ENCODE measurements at places on chromosomes 5 and 9.
A peak's percentile ranks its signal among the peaks of the same experiment; 100 is the strongest.

GRCh38 chr9:14089051-14089803 is 224.7 kb downstream of the NFIB start:
- DNase-seq, result no peak

DNA sequence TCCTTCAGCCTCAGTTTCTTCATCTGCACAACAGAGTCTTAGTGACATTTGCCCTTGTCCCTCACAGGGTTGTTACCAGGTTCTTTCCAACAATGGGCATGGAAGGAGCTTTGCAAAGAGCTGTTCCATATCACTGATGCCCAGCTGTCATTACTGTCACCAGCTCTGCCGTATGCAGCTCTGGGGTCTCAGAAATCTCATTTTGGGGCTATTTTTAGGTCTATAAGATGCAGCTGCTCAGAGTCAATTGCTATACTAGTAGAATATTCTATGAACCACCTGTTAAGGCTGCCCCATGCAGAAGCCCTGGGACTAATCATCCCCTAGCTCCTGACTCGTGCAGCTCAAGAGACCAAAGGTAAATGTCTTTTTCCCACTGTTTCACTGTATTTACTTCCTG is 105.1 kb upstream of the TNPO1 start:
- no peak for DNase-seq

DNA sequence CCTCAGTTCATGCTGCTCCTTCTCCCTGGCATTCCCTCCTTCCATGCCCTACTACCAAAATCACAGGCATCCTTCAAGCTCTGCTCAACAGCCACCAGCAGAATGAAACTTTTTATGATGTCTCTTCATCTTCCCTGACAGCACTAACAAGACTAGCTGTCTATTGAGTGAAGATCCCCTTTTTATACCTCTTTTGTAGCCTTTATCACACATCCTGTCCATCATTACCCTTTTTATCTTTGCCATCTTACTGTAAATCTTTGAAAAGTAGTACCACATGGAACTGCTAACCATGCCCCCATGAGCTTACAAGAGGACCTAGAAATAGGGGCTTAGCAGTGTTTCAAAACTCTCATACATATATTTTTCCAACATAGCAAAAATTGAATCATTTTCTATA is 10.8 kb upstream of the ADRB2 start:
- no peak for DNase-seq

- DNase-seq, result no peak
These were observed 102.7 kb upstream of the CD180 start for GRCh38 chr5:67299231-67299735.

- DNase-seq, result no peak
These were observed 50.2 kb downstream of the ARHGEF37 start for GRCh38 chr5:149631506-149631905.

DNA sequence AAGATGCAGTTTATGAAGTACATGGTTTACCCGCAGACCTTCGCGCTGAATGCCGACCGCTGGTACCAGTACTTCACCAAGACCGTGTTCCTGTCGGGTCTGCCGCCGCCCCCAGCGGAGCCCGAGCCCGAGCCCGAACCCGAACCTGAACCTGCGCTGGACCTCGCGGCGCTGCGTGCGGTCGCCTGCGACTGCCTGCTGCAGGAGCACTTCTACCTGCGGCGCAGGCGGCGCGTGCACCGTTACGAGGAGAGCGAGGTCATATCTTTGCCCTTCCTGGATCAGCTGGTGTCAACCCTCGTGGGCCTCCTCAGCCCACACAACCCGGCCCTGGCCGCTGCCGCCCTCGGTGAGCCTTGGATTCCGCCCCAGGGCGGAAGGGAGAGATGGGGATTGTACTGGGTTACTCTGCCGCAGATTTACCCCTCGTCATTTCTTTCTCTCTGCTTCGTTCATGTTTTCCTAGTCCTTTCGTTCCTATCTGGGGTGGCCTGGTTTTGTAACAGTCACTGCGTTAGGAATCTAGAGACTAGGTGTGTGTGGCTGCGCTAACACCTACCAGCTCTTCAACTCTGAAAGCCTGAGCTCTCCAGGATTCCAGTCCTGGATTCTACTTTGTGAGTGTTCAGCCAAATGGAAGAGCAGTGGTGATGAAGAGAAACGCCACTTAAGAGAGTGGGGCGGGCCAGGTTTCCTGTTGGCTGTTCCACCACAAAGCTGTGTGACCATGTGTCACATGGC is 638 bp downstream of the MRPS30 start:
- DNase-seq, result peak; percentile 13

GRCh38 chr5:127650022-127650421 is 1.1 kb downstream of the CTXN3 start:
- no peak for DNase-seq

All from AG09309 (cell line).